ENCODE measurements at places on chromosomes 1 and 21. TPM values are rescaled to one million over a fixed set of nuclear protein-coding genes. Genes with fewer than 3 reads are reported as not detected.

DNA sequence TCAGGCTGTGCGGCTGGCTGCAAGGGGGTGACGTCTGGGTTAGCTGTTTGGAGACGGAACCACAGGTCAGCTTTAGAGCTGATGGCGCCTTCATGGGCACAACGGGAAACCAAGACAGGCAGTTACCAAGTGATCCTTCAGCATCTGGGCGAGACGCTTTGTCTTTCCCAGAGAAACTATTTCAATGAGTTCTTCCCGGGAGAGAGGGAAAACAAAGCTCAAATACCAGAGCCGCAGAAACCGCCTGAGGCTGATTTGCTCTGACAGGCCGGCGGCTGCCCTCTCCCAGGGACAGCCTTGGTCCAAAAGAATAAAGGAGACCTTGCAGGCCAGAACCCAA lies 76.5 kb downstream of the CD58 start:
- no peak for DNase-seq

DNA sequence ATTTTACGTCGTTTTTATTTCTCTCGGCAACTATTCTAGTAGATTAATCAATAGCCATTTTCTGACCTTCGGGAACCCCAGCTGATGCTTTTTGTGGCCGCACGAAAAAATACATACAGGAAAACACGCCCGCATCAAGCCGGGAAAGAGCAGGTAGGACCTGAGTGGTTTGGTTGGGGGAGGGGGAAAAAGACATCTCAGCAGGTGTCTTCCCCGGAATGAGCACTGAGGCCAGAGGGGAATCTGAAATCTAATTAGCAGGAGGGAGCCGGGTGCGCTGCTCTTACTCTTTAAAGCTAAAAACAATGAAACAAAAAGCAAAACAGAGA lies 618 bp upstream of the FOXD3 start:
- no peak for DNase-seq

Gene HLX
- total RNA-seq = 2.8 TPM

GRCh38 chr1:191206513-191207207 lies 729.0 kb upstream of the BRINP3 start:
- no peak for DNase-seq

GRCh38 chr1:43930168-43930948 lies 3.2 kb upstream of the ARTN start:
- DNase-seq = no peak

DNA sequence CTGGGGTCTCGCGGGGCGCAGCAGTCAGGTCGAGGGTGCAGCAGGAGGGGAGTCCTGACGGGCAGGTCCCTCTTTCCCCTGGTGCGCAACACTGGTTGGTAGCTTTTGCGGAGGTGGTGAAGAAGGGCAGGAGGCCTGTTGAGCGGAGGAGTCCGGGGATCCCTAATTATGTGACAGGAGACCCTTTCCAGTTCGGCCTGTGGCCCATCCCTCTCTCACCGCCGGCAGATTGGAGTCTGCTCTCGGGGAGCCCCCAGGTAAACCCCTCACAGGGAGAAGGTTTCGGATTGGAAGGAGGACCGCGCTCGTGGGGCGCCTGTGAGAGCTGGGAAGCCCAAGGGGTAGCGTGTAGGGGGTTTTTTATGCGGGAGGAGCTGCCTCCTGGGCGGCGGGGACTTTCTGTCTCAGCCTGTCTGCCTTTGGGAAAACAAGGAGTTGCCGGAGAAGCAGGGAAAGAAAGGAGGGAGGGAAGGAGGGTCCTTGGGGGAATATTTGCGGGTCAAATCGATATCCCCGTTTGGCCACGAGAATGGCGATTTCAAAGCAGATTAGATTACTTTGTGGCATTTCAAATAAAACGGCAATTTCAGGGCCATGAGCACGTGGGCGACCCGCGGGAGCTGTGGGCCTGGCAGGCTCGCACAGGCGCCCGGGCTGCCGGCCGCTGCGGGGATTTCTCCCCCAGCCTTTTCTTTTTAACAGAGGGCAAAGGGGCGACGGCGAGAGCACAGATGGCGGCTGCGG lies 9.5 kb downstream of the SIM2 start:
- DNase-seq = no peak

GRCh38 chr1:61967750-61968149 lies 225.5 kb downstream of the PATJ start:
- DNase-seq = no peak

- no peak for DNase-seq
These were observed 76.0 kb downstream of the CAMK2N1 start for GRCh38 chr1:20409971-20410370.

Gene SLC2A1
- 305 TPM for total RNA-seq

Gene TRNP1
- 3.3 TPM for total RNA-seq

GRCh38 chr1:113792986-113793385 lies 19.3 kb downstream of the RSBN1 start:
- no peak for DNase-seq

Gene SERPINC1
- not detected for total RNA-seq

- DNase-seq = no peak
These were observed 110.5 kb upstream of the COA6 start for GRCh38 chr1:234262754-234263105.

Gene RHD
- total RNA-seq = not detected

Gene CCDC30
- total RNA-seq = 0.15 TPM

DNA sequence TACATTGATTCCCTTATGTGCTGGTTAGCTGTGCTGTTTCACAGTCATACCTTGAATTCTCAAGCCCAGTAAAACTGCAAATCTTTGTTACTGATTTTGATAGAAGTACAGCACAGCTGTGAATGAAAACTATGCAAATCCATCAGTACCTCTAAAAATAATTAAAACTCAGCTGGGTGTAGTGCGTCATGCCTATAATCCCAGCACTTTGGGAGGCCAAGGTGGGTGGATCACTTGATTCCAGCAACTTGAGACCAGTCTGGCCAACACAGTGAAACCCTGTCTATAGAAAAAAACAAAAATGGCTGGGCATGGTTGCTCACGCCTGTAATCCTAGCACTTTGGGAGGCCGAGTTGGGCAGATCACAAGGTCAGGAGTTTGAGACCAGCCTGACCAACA lies 61.2 kb downstream of the NUP210L start:
- no peak for DNase-seq

Gene FCAMR
- total RNA-seq = not detected

Gene DCDC2B
- not detected for total RNA-seq

Gene S100A14
- not detected for total RNA-seq

GRCh38 chr1:101379950-101380349 lies 143.1 kb downstream of the S1PR1 start:
- DNase-seq = no peak

GRCh38 chr21:38721055-38721454 lies 84.7 kb upstream of the ETS2 start:
- no peak for DNase-seq

GRCh38 chr1:70818401-70818800 lies 229.2 kb downstream of the PTGER3 start:
- no peak for DNase-seq

Gene TPTE
- total RNA-seq = 5.9 TPM

DNA sequence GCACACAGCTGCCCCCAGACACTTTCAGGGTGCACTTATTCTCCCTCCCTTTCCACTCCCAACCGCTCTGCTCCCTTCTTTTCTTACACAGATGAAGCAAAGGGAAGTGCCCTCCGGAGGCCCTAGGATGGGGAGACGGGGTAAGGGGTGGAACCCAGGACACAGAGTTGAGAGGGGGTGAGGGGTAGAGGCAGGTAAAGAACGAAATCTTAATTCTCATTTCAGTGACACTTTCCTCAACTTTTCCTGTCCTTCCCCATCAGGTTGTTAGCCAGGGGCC lies 12.8 kb downstream of the PLEKHO1 start:
- no peak for DNase-seq

- DNase-seq = no peak
These were observed 17.5 kb downstream of the MTARC1 start for GRCh38 chr1:220804202-220804586.

Gene LMOD1
- total RNA-seq = not detected

Gene SPRR1B
- not detected for total RNA-seq

DNA sequence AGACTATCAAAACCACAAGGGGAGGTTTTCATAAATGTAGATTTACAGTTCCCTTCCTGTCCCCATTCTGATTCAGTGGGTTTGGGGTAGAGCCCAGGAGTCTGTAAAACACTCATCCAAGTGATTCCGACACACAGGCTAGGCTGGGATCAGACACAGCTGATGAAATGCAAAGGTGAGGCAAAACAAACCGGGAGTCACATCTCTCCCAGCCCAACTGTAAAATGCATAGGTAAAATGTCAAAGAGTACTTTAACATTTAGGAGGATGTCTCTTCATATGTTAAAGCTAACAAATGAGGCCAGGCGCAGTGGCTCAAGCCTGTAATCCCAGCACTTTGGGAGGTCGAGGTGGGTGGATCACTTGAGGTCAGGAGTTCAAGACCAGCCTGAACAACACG lies 45.0 kb downstream of the ZNF281 start:
- peak; percentile 43 for DNase-seq

DNA sequence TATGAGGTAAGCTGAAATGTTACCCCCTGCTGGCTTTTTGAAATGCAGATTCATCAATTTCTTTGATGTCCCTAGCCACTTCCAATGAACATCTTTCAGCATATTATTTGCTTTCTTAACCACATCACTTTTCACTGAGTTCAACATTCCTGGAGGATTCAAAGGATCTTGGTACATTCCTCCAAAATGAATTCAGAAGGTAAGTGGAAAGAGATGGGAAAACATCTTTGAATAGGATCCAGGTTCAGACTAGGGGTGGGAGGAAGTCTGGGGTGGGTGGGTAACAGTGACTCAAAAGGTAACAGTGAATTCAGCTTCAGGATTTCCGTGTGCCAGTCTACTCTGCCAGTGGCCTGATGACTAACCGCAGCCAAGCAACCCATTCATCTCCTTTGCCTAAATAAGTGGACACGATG lies 180.7 kb downstream of the ZC3H11B start:
- peak; percentile 56 for DNase-seq

DNA sequence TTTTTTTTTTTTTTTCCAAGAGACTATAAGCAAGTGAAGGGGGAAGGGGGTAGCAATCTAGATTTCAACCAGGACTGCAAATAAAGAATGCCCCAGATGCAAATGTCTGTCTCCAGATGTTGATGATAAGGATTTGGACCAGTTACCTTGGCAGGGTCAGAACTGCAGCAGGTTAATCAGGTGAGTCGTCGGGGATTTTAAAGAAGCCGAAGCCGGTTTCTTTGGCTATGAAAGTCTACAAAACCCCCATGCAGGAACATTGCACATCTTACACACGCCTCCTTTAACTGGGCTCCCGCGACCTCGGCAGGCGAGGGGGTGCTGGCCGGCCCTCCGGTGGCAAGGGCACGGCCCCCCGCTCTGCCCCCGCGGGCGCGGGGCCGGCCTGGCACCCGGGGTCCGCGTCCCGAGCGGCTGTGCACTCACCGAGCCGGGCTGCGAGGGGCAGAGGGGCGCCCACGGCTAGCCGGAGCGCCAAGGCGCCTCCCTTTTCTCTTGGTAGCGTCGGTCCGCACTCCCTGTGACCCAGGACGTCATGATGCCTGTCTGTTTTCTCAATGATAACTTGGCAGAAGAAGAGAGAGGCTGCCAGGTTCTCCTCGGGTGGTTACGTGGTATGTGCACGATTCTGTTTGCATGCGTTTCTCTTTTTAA lies 366.3 kb upstream of the ESRRG start:
- peak; percentile 40 for DNase-seq

Gene DIP2A
- 16.4 TPM for total RNA-seq

Gene TRAPPC3
- total RNA-seq = 141 TPM

GRCh38 chr1:10903421-10903820 lies 107.0 kb upstream of the CASZ1 start:
- no peak for DNase-seq

GRCh38 chr1:29824511-29825273 lies 588.4 kb downstream of the PTPRU start:
- no peak for DNase-seq

GRCh38 chr1:180000575-180000974 lies 46.0 kb downstream of the CEP350 start:
- no peak for DNase-seq

Gene CRP
- not detected for total RNA-seq

DNA sequence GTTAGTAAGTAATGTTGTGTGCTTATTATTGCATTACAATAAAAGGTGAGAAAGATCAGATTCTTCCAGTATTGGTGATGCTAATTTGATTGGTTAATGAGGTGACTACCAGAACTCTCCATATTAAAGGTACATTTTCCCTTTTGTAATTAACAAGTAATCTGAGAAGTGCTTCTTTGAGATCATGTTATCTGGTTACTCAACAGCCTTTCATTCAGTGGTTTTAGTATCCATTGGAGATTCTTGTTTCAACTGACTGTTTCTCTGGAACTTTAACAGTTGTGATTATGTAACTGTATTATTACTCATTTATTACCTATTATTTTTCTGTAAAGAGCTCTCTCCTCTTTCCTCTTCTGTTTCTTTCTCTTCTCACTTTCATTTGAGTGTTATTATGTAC lies 86.7 kb downstream of the PEX14 start:
- no peak for DNase-seq

DNA sequence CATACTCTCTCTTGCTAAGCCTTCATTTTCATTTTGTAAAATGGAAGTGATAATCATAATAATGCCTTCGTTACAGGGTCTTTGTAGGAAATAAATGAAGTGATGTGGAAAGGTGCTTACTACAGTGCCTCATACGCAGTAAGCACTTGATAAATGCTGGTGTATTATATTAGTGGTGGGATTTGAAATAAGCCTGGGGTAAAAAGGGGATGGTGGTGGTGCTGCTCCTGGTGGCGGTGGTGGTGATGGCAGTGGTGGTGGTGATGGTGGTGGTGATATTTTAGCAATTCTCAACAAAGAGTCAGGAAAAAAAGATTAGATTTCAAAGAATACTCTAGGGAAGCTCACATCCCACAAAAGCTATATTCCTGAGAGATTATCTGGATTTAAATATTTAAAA lies 35.5 kb upstream of the ATP1B1 start:
- DNase-seq = no peak

Gene FCRLB
- 1.8 TPM for total RNA-seq

DNA sequence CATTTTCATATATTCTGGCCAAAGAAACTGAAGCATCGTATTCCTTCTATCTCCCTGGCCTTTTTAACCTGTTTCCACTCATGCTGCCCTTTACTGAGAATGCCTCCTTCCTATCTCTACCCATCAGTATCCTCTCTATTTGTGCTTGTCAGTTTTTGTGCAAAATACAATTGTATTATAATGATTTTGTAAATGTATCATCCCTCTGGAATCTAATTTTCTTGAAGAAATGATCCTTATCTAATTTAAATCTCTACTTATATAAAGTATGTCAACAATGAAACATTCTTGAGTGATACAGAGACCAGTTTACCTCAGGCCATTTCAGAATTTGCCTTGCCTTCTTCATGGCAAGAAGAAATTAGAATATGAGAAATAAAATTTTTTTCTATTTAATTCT lies 59.0 kb upstream of the TEKT2 start:
- no peak for DNase-seq

- no peak for DNase-seq
These were observed 32.7 kb downstream of the LYPLAL1 start for GRCh38 chr1:219206350-219206749.
